ENCODE measurements at places on chromosomes 4 and X. TPM values are rescaled to one million over a fixed set of nuclear protein-coding genes. Genes with fewer than 3 reads are reported as not detected.

DNA sequence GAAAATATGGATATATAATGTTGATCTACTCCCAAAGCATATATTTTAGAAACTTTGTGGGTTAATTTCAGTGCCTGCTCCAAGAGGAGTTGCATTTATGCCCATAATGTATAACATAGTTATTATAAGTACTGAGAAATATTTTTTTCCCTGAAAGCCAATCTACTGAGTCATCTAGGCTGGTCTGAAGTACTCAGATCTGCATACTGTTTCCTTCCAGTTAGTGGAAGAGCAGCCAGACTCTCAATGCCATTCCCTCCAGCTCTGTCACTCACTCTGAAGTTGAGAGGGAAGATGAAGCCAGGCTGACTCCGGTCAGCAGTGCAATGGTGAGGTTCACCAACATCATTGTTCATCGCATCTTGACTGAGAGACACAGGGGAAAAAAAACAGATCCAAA is 505.1 kb downstream of the PPARGC1A start:
- DNase-seq = no peak

DNA sequence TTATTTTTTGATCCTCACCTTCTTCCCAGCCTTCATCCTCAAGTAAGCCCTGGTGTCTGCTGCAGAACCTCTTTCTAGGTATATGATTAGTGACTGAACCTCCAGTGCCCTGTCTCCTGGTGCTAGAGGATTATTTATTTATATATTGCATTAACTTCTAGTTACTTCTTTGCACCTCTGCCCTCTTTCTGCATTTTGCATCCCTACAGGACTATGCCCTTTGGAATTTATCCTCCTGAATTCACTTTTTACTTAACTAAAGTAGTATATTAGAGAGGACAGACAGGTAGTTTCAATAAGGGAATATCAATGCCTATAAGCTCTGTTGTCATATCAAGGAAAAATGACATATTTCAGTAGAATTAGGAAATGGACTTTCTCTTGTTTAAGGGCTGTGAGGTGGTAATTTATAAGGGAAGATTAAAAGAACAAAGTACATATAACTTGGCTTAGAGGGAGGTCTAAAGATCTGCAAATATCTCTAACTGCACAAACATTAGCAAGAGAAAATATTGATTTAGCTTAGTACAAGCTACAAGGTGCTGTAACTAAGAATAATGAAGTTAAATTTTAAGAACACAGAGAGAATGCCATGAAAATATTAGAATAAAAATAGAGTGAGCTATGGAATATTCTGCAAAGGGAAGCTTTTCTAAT is 181.7 kb downstream of the TEX13A start:
- no peak for DNase-seq

Gene RBMXL3
- not detected for total RNA-seq

- DNase-seq = no peak
Observed at GRCh38 chrX:3940000-3940610, 226.7 kb upstream of the PRKX start.

Gene SSX7
- total RNA-seq = not detected

- DNase-seq = no peak
Observed at GRCh38 chr4:160848901-160849760, 1314.7 kb downstream of the FSTL5 start.

DNA sequence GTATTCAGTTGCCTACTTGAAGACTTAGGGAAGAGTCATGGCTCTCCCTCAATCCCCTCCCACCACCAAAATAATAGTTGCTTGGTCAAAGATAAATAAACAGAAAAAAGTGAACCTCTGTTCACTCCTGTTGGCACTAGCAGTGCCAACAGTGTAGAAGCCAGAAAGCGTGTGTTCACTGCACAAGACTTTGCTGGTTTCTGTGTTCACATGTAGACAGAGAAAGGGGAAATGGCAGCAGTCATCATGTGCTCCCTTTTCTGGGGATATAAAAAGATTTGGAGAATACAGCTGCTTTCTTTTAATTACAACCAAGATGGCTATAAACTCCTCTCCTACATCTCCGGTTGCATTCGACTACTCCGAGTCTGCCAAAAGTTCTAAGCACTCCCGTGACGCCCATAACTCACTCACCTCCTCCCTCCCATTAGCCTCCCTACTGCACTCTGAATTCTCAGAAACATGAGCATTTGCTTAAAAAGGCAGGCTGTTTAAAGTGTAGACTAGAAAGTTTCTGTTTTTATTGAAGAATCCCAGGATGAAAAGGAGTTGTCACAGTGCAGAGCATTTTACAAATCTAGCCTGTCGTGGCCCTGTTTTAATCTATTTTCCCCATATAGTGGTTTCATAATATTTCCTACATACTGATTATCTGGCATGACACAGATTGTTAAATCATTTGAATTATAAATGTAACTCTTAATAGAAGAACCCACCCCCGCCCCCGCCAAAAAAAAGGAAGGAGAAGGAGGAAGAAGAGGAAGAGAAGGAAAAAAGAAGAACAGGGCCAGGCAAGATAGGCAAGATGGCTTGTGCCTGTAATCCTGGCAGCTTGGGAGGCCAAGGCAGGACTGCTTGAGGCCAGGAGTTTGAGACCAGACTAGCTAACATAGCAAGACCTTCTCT is 16.7 kb downstream of the LGI2 start:
- DNase-seq = no peak

Gene TECRL
- total RNA-seq = not detected

Gene EBP
- total RNA-seq = 93.4 TPM

DNA sequence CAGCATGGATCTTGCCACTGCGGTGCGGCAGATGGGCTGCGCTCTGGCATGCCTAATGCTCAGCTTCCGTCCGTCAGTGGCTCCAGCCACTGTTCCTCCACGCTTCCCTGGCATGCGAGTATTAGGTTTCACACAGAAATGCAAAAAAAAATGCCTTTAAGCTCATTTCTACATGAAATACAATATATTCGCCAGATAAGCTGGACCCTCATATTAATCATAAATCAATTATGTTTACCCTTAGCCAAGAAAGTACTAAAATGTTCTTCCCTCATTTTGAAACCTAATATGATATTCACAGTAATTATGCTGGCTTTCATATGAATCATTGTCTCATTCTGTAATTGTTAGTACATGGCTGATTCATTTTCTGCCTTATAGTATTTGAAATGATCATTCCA is 115.5 kb upstream of the FAM241A start:
- DNase-seq = no peak

Gene MAMLD1
- total RNA-seq = 5.0 TPM

Gene ARR3
- not detected for total RNA-seq

Gene CT45A2
- not detected for total RNA-seq

- DNase-seq = no peak
Observed at GRCh38 chr4:137370206-137370633, 162.1 kb downstream of the PCDH18 start.

DNA sequence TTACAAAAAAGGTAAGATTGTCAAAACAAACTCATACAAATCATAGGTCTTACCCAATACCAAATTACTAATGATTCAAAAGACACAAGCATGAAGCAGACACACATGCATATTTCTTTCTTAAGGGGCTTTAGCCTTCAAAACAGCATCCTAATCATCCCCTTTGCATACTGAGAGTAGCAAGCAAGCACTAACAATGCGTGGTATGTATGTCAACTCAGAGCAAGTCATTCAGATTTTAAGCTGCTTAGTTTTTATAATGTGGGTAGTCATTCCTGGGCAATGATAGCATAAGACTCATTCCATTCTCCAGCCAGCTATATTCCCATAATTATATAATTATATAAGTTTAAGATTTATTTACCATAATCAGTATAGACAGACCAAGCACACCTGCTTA is 219.6 kb downstream of the DKK2 start:
- no peak for DNase-seq

DNA sequence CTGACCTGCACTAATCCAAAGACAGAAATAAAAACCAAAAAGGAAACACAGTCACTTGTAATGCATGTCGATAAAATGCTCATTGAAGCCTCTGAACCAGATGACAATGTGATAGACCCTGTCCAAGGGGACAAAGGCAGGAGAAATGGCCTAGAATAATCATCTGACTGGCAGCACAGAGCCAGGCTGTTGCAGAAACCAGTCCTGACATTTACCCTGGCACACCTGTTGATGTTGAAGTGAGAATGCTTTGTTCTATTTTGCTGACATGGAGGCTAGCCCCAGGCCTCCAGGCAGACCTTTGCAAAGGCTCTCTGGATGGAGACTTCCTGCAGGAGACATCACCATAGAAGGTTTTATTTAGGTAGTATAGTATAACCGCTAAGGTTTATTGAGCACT is 41.0 kb downstream of the TFDP3 start:
- no peak for DNase-seq

Gene ZMAT1
- 8.4 TPM for total RNA-seq

GRCh38 chrX:138229718-138230117 is 481.8 kb downstream of the FGF13 start:
- DNase-seq = no peak

GRCh38 chr4:3363411-3364141 is 70.8 kb downstream of the RGS12 start:
- DNase-seq = peak; percentile 61

Measured in upper lobe of right lung (tissue), 1 donor.